Stomach (tissue), 19 donors: ENCODE measurements at places on chromosomes 11 and 22. TPM values are rescaled to one million over a fixed set of nuclear protein-coding genes. Genes with fewer than 3 reads are reported as not detected.

The SLC5A1 gene
- total RNA-seq = 1.0 TPM

The GAL3ST1 gene
- 3.5 TPM for total RNA-seq

The IZUMO1R gene
- not detected for total RNA-seq

The CHADL gene
- total RNA-seq = 1.7 TPM

The APOA1 gene
- not detected for total RNA-seq

DNA sequence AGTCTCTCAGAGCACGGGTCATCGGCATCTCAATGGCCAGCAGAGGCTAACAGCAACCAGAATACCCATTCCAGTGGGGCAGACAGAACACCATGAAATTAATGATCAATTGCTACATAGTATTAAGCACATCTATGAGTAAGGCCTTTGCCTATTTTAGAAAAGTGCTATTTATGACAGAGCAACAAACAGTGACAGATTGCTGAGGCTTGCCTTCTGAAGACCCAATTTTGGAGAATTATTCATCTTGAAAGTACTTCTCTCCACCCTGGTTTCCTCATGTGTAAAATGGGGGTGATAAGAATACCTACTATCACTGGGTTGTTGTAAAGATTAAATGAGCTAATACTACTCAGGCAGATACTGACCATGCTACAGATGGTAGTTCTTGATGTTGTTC is 232.7 kb downstream of the TENM4 start:
- DNase-seq = no peak

DNA sequence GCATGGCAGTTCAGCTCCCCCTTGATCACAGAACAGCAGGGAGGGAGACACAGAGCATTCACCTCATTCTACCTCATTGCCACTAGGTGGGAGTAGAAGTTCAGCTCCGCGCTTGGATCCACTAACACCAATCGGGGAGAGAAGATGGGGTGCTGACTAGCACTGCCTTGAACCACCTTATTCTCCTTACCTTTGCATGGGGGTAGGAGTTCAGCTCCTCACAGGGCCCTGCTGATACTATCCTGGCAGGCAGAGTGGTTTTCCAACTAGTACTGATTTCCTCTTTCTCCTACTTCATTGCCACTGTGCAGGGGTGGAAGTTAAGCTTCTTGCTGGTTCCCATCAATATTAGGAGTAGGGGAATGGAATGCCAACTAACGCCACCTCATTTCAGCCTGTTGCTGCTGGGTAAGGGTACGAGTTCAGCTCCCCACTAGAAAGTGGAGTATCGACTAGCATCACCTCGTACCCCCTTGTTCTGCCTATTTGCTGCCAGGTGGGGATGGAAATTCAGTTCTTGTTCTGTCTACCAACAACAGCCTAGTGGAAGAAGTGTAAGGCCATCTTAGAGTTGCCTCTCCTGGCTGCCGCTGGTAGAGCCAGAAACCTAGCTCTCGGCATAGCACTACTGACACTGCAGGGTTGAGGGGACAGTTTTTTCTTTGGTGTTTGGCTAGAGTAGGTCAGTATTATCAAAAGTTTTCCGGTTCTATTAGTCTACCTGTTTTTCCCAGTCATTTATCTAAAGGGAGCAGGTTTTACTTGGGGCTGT is 550.9 kb upstream of the CCDC90B start:
- DNase-seq = peak; percentile 81

GRCh38 chr11:95577716-95578460 is 211.7 kb downstream of the FAM76B start:
- DNase-seq = no peak

- DNase-seq = no peak
Measured at GRCh38 chr11:76801225-76801624, 18.1 kb downstream of the TSKU start.

GRCh38 chr11:72586321-72587090 is 87.7 kb downstream of the PDE2A start:
- DNase-seq = no peak

DNA sequence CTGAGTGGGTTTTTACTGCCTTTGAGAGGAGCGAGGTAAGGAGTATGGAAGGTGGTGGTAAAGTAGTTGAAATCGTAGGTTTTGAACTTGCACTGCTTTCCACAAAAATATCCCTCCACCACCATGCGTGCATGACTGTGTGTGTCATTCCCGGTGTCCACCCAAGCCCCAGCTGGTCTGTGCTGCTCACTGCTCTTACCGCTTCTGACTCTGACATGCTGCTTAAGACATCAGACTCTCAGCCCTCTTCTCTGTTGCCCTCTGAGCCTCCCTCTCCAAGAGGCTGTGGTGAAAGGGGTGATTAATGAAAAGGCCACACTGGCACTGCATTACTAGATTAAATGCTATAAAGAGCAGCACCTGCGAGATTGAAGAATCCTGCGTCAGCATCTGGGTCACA is 128.7 kb downstream of the SPATA19 start:
- no peak for DNase-seq
